ENCODE measurements at places on chromosomes 11 and 22.

- DNase-seq = no peak
These were observed 20.9 kb downstream of the SLC37A2 start for GRCh38 chr11:125084057-125084416.

DNA sequence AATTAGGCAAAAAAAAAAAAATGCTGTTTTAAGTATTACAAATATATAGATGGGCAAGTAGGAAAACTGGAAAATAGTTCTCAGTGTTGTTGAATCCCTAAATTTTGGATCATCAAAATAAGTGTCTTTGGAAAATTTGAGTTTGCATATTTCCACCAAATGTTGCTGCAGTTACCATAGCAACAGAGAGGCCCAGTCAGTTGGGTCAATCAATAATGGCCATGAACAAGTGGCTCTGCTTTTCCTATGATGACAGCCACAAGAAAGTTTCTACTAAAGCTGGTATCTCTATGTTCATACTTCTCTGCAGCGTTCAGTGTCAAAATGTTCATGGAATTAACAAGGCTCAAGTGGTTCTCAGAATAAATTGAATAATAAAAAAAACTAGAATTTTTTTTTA, 79.1 kb downstream of the SERGEF start:
- no peak for DNase-seq

GRCh38 chr11:80925321-80925720, 1484.5 kb upstream of the TENM4 start:
- no peak for DNase-seq

- no peak for DNase-seq
These were observed 2.4 kb upstream of the ZBTB16 start for GRCh38 chr11:114057147-114057546.

- no peak for DNase-seq
These were observed 14.8 kb downstream of the PIWIL4 start for GRCh38 chr11:94581926-94582325.

DNA sequence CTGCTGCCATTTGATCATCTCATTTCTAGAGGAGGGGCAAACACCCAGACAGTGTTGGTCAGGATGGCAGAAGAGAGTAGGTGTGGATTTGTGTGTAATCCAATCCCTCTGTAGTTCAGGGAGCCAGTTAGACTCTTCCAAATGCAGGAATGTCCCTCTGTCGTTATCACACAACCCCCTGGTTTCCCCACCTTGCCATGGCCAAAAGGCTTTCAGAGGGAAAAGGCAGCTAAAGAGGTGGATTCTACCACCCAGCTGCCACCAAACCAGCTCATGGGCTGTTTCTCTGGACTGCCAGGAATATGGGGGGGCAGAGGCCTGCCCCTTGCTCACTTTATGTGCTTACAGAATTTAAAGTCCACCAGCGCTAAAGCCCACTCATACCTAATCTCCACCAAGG, 18.1 kb downstream of the TSKU start:
- no peak for DNase-seq

DNA sequence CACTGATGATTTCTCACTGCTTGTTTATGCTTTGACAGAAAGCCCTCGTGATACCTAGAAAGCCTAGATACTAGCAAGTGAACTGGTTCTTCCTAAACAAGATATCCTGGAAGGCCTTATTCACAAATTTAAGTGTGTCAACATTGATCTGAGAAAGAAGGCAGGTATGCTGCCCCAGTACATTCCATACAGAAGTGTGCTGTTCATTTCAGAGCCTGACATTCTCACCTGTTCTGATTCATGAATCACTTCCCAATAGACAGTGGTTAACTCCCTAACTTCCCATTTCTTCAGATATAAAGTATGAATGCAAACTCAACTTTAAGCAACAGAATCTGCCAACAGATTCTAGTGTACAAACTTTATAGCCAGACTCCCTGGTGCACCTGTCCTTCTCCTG, 15.5 kb upstream of the RASSF10 start:
- no peak for DNase-seq

DNA sequence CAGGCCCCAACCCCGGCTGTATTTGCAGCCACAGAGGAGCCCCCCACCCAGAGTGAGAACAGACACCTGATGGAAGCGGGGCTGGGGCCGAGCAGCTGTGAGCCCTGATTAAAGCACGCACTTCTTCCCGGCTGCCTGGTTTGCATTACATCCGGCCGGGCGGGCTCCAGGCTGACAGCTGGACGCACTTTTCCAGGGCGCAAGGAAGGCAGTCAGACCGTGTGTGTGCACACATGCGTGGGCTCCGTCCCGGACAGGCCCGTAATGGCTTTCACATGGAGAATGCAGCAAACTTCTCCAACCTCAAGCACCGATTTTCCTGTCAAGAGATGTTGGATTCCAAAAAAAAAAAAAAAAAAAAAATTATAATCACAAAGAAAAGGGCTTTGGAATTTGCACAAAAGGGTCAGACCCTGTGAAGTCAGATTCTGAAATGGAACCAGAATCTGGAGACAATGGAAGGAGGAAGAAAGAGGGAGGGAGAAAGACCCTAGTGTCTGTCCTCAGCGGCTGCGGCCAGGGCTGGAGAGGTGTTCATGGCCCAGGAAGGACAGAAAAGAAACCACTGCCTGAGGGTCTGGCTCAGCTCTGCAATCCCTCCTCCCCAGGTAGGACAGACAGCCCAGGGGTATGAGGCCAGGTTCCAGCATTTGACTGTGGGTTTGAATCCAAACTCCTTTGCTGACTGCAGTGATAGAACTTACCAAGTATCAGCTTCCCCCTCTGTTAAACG, 365.5 kb downstream of the MN1 start:
- DNase-seq = no peak

DNA sequence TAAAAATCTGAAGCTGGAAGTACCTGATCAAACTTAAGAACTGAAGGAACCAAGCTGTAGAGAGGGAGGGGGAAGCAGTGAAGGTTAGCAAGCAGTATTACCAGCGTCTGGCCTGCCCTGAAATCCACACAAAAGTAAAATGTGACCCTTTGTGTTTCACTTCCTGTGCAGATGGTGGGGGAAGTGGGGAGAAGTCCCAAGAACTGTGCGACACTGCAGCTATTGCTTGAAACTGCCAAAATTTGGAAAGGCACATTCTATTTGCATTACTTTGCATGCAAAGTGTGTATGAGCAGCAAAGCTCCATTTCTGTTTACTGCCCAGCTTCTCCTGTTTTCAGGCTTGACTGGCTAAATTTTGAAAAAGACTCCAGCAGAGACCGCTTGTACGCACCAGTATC, 72.1 kb upstream of the BMAL1 start:
- DNase-seq = no peak

DNA sequence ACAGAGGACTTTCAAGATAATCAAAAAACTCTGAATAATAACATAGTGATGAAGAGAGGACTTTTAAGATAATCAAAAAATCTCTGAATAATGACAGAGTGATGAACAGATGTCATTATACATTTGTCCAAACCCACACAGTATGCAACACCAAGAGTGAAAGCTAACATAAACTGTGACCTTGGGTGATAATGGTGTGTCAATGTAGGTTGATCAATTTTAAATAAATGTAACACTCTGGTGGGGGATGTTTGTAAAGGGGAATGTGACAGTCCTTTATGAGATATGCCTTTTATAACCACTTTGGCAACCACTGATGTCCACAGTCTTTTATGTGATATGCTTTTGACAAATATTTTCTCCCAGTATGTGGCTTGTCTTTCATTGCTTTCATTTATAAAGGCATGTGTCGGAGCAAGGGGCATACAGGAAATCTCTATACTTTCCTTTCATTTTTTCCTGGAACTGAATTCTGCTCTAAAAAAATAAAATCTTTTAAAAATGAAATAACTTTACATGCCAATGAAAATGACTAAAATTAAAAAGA, 10.3 kb upstream of the OR9G1 start:
- no peak for DNase-seq

- DNase-seq = peak; percentile 30
These were observed 150.5 kb downstream of the FEZ1 start for GRCh38 chr11:125345421-125346178.

DNA sequence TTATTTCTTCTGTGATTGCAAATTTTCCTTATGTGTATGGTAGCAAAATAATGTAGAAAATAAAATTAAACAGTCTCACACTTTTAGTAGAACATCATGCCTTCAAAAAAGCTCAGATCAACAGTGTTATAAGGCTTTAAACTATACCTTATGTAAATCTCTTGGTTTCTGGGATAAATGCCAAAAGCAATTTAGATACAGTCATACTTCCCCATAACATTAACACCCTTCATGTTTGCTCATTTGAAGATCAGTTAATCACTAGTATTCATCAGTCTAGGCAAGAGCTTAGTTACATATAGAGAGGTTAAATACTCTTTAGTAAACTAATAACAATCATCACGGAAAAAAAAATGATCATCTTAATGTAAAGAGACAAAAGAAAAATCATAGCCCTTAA, 421.8 kb upstream of the ANO3 start:
- DNase-seq = no peak

All from stimulated activated CD4-positive, alpha-beta T cell treated with anti-CD3 and anti-CD28 coated beads, Interleukin-15, amount 100 ng/mL, for 48 hours (primary cell).